ENCODE measurements at places on chromosomes 5 and 9. TPM values are rescaled to one million over a fixed set of nuclear protein-coding genes. Genes with fewer than 3 reads are reported as not detected.

- no peak for DNase-seq
Measured at GRCh38 chr9:93823245-93824072, 131.7 kb downstream of the BARX1 start.

GRCh38 chr9:129416821-129417539 lies 203.9 kb downstream of the C9orf50 start:
- no peak for DNase-seq

DNA sequence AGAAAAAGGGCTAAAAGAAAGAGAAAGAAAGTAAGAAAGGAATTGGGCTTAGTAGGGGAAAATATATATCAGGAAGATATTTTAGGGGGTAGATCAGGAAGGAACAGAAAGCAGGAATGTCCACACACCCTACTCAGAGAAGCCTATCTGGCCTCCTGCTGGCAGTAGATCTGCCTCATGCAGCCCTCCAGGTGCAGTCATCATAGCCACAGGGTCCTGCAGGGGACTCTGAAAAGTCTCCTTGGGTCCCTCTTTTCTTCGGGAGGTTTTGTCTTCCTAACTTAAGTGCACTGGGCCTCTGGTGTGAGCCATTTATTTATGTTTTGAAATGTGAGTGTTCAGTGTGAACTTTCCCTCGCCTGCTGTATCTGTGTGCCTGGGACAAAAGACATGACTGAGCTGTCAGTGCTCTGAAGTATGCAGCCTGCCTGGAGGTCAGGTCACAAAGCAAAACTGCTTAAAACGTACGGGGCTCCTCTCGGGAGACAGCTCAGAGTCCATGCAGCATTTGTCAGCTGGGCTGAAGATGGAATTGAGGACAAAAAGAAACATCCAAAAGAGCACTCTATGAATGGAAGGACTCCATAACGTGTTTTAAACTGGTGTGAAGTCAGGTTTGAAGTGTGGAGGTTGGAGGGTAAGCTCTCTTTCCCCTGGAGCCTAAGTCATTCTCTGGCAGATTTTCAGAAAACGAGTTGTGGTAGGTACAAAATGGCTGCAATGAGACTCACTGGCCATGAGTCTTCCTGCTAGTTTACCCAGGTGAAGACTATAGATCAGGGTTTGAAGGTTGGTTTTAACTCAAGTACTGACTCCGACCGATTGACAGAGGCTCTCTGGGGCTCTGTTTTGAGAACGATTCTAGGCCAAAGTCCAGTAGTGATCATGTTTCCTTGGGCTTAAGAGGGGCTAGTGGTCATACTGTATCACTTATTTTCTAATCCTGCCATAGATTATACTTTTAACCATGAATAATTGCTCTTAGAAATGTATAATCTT lies 151.8 kb upstream of the GDNF start:
- no peak for DNase-seq

- DNase-seq, result no peak
Measured at GRCh38 chr9:21454149-21454548, 13.9 kb downstream of the IFNA1 start.

- no peak for DNase-seq
Measured at GRCh38 chr5:5140479-5141338, 579 bp downstream of the ADAMTS16 start.

DNA sequence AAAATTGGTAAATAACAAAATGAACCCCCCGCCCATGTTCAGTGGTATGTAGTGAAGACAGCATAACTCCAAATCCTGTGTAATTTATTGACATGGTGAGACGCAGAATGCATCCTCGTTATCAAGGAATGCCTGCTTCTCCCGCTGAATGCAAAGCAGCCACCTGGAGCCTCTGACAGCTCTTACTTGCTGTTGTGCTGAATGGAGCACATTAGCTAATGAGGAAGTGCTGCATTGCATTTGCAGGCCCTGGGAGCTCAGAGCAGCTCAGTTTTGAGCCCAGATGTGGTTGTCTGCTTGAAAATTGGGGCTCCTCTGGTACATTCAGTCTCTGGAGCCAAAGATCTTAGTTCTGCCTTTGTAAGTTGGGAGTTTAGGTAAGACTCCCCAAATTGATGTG lies 28.9 kb downstream of the PLAC8L1 start:
- DNase-seq, result no peak

GRCh38 chr5:166031926-166032325 lies 2259.5 kb upstream of the WWC1 start:
- no peak for DNase-seq

DNA sequence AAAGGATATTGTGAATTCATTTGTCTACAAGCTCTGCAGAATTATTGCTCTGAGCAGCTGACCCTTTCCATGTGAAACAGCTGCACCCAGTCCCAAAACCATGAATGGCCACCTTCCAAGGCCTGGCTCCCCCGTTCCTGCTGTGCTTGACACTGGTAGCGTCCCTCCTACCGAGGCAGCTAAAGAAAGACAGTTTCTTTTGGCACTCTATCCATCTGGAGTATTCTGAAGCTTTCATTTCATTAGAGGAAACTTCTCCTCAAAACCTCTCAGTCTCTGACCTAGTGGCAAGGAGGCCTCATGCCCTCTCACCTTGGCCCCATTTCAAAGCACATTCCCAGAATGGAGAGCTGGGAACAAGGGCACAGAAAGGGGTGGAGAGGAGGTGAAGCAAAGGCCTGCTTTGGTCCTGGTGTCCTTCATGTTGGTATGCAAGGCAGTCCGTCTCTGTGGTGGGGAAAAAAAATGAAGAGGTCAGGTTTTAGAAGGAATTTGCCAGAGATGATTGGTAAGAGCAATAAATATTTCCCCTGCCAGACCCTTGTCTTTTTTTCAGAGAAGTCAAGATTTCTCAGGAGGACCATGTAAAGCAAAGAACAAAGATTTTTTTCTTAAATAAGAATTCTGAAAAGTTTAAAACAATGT lies 232.0 kb downstream of the RFK start:
- no peak for DNase-seq

- no peak for DNase-seq
Measured at GRCh38 chr5:156121234-156121633, 205.7 kb upstream of the SGCD start.

DNA sequence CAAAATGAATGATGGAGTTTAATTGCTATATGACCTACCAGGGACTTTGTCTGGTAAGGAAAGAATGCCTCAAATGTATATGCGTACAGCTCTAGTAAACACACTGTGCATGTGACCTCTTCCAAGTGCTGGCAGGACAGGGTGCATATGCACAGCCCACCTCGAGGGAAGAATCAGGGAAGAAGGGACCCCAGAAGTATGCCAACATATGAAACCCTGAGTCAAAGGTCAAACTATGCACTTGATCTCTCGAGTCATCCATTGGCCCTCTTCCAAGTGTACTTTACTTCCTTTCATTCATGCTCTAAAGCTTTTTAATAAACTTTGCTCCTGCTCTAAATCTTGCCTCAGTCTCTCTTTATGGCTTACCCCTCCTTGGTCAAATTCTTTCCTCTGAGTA lies 804.6 kb upstream of the COX7C start:
- DNase-seq, result no peak

GRCh38 chr5:85990998-85991397 lies 626.7 kb upstream of the COX7C start:
- DNase-seq, result no peak

GRCh38 chr5:81517462-81517861 lies 123.5 kb upstream of the ACOT12 start:
- DNase-seq, result no peak

DNA sequence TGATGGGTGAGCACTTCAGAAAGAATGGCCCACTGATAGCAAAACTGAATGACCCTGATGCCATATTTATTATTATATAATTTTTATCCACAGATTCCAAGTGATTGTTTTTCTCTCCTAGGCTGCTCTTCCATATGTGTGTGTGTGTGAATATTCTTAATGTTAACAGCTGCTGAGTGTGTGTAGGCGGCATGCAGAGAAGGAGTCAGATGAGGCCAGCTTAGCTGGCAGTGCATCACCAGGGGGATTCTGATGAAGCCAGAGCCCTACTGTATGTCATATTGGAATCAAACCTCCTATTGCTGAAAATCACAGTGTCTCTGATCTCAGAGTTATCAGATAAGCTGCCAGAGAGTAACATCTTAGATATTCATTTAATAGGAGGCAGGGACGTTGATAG lies 177.1 kb downstream of the DMAC1 start:
- no peak for DNase-seq

DNA sequence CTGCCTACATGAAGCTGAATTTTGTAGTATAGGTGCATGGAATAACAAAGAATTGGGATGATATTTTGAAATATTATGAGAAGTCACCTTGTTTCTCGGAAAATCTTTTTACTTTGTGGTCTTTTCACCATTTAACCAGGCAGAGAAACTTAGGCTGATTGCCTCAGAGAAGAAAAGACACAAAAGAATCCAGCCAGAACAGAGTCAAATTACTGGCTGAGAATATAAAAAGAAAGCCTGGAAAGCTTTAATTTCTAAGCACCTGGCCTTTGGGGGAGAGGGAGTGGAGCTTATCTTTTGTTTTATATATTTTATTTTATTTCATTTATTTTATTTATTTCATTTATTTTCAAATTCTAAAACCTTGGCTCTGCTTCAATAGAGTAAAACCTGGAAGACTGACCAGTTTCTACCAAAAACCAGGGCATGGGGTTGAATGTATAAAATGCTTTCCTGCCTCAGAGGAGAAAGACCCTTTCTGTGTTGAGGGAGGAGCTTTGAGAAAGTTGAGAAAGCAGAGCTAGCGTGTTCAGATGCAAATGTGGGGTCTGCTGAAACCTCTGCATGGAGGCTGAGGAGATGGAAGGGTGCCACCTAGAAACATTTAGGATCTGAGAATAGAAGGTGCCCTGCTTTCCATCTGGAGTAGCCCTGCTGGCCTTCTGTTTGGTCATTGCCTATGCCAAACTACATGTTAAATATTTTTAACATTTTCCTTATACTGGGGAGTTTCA lies 81.6 kb downstream of the NREP start:
- no peak for DNase-seq

DNA sequence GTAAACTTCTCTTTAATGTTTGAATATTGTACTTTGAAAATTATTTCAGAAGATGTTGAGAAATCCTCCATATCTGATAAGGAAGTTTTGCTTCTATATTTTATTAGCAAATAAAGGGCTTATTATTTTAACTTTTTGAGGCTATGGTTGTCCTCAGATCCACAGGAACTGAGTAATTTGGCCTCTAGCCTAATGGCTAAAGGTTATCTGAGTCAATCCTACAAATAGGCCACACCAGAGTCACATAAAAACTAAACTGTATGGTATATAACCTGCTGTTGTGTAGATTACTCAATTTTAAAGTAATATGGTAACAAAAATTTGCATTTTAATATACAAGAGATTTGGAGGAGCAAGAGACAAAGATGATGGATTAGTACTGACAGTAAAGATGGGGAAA lies 549.2 kb upstream of the GRAMD2B start:
- DNase-seq, result no peak

DNA sequence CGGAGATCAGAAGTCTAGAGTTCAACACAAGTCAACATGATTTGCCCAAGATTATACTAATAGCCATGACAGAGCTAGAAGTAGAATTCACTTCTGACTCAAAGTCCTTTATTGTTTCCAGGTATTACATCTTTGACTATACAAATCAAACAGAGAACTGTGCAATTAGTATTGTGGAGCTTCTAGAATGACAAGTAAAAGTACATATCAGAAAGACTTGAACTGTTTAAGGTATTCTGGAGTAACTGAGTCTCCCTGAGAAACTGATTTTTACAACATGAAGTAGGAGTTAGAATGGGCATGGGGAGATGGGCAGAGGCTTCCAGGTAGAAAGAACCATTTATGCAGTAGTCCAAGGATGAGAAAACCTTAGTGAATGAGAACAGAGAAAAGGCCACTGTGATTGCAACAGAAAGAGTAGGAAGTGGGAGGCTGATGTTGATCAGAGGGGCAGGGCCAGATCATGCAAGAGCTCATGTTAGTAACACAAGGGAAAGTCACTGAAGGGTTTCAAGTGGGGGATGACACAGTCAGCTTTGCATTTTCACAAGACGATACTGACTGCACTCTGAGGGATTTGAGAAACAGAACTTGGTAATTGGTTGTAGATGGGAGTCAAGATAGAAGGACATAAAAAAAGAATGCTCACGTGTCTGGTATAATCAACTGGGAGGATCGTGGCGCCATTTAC lies 280.7 kb downstream of the RFX3 start:
- DNase-seq, result no peak

DNA sequence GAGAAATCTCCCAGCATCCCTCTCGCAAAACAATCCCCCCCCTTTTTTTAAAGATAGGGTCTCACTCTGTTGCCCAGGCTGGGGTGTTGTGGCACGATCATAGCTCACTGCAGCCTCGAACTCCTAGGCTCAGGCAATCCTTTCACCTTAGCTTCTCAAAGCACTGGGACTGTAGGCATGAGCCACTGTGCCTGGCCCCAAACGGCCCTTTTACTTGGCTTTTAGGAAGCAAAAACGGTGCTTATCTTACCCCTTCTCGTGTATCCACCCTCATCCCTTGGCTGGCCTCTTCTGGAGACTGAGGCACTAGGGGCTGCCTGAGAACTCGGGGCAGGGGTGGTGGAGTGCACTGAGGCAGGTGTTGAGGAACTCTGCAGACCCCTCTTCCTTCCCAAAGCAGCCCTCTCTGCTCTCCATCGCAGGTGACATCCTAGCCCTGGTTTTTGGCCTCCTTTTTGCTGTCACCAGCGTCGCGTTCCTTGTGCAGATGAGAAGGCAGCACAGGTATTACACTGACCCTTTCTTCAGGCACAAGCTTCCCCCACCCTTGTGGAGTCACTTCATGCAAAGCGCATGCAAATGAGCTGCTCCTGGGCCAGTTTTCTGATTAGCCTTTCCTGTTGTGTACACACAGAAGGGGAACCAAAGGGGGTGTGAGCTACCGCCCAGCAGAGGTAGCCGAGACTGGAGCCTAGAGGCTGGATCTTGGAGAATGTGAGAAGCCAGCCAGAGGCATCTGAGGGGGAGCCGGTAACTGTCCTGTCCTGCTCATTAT lies 6.8 kb downstream of the CA9 start:
- DNase-seq, result no peak

DNA sequence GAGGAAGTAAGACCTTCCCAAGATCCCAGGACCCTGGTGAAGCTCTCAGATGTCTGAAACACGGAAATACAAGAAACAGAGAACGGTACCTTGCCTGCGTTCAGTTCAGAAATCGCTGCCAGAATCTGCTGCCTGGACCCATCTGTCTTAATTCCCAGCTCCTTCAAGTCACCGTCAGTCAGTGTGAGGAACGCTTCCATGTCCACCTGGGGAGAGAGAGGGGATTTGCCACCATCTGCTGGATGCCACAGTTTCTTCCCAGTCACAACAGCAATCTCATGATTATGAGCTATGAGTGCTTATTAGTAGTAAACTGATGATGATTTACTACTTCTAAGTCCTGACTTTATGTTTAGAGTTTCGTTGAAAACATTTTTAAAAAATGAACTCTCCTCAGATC lies 36.7 kb upstream of the GABBR2 start:
- no peak for DNase-seq

GRCh38 chr9:125540497-125540896 lies 166.5 kb downstream of the MAPKAP1 start:
- DNase-seq, result no peak

Gene C9orf72
- 7.0 TPM for total RNA-seq

Gene SLC6A3
- total RNA-seq, result 0.23 TPM

Gene OLFML2A
- total RNA-seq, result not detected

Gene SH3TC2
- not detected for total RNA-seq

Gene SVEP1
- total RNA-seq, result not detected

Gene SMIM23
- not detected for total RNA-seq

Gene INSYN2B
- total RNA-seq, result not detected

Gene CCDC180
- total RNA-seq, result 4.6 TPM
